ENCODE measurements at places on chromosomes 6 and 20.

DNA sequence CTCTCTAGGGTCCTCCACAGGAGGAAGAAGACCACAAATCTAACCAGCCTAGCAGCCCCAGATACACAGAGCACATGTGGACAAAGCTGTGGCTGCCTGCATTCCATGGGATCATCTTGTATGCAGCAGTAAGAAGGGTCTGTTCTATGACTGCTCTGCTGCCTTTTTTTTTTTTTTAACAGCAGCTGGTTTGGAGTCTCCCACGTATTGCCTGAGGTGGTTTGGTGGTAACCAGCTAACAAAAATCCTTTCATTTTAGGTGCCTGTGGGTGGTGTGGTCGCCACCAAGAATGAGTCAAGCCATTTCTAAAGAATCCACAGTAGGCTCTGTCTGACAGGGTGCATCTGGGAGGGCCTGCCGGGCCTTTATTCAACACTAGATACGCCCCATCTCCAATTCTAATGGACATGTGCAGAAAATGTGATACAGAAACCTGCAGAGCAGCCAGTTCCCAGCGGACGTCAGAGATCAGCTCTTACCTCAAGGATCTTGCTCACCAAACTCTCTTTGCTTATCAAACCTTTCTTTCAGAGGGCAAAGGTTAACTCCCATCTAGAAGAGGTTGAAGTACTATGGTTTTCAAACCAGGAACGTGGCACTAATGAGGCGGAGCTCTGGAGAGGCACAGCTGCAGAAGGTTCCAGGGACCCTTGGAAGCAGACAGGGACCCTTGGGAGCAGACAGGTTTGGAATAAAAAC is 32.0 kb downstream of the GNAS-AS1 start:
- DNase-seq: no peak

GRCh38 chr20:53905820-53906191 is 164.6 kb downstream of the BCAS1 start:
- no peak for DNase-seq

DNA sequence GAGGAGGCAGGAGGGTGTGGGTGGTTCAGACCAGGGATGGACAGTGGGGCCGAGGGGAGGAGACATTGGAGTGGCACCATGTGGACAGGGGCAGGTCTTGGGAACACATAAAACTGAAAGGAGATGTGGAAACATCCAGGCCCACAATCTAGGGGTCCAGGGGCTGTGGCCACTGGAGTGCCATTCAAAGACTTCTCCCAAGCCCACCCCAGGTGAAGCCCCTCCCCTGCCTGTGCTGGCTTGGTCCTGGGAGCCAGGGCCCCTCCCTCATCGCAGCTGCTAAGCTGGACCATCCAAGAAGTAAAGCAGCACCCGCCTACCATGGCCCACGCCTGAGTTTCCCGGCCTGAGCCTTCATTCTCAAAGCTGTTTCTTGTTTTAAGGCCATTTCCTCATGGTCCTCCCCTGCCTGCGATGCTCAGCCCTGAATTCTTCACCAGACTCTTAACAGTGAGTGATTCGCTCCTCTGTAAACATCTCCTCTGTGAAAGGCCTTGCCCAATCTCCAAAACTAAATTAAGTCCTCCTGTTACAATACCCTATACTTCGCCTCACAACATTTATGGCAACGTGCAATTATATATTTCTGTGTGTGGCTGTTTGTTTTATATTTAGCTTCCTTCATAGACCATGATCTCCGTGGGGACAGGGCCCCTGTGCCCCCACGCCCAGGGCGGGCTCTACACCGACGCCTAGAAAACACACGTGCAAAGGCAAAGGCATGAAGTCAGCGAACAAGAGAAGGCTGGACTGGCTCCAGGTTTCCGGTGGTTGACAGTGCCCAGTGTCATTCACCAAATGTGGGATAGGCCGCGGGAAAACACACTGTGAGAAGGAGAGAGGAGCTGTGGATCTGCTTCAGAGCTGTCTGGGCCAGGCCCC is 267.8 kb downstream of the ERMARD start:
- DNase-seq: no peak

DNA sequence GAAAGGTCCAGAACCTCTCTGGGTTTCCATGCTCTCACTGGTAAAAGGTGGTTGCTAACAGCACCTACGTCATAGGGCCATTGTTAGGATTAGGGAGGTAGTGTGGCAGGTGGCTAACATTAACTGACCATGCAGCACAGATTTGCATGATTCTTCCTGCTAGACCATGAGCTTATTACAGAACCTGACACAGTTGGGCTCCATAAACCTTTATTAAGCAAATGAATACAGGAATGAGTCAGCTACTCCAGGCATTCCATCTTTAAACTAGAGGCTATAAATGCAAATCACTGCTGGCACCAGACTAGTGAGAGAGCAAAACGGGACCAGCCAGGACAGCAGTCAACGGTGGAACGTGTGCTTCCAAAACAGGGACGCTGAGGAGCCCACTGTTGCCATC is 440.1 kb downstream of the PTPRT start:
- no peak for DNase-seq

GRCh38 chr6:109290143-109290931 is 91.9 kb downstream of the CD164 start:
- no peak for DNase-seq

- no peak for DNase-seq
Observed at GRCh38 chr6:122610690-122611455, 668 bp downstream of the PKIB start.

GRCh38 chr6:120302041-120302440 is 952.5 kb upstream of the MAN1A1 start:
- DNase-seq: no peak

- no peak for DNase-seq
Observed at GRCh38 chr6:108677357-108677756, 116.6 kb downstream of the FOXO3 start.

DNA sequence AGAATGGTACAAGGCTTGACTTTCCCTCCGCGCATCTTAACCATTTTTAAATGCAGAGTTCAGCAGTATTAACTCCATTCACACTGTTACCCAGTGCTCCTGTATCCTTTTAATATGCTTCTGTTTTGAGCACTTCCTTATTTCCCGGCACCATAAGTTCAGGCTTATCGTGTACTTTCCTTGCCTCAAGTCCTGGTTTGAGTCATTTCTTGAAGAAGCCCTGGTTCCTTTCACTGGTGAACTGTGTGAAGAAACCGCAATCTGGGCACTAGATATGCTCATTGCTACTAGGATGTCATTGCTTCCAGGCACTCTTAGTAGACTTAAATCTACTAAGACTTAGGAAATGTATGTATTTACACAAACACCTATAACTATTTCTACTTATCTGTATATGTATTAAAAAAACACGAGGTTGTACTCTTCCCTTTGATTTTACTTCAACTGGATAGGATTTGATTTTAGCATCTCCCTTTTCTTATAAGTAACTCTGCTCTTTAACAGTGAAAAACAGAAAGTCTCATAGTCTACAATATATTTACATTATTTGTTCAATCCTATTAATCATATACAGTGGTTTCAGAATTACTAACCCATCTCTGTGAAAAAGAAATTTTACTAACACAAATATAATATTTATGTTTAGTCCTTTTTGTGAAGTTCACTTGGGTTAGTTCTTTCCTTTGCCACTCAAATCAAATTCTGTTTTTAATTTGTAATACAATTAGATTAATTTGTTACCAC is 135.5 kb downstream of the CDKAL1 start:
- no peak for DNase-seq

GRCh38 chr6:42441697-42442081 is 10.0 kb downstream of the TRERF1 start:
- no peak for DNase-seq

- DNase-seq: no peak
Observed at GRCh38 chr20:52864916-52865605, 107.1 kb upstream of the TSHZ2 start.
